Mesothelial cell of epicardium (in vitro differentiated cells): ENCODE measurements at places on chromosomes 11 and 22.

DNA sequence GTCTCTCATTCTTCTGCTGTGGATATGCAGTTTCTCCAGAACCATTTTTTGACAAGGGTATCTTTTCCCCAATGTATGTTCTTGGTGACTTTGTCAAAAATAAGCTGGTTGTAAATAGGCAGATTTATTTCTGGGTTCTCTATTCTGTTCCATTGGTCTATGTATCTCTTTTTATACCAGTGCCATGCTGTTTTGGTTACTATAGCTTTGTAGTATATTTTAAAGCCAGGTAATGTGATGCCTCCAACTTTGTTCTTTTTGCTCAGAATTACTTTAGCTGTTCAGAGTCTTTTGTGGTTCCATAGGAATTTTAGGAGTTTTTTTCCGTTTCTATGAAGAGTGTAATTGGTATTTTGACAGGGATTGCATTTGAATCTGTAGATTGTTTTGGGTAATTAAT is 12.4 kb downstream of the HORMAD2 start:
- no peak for DNase-seq

DNA sequence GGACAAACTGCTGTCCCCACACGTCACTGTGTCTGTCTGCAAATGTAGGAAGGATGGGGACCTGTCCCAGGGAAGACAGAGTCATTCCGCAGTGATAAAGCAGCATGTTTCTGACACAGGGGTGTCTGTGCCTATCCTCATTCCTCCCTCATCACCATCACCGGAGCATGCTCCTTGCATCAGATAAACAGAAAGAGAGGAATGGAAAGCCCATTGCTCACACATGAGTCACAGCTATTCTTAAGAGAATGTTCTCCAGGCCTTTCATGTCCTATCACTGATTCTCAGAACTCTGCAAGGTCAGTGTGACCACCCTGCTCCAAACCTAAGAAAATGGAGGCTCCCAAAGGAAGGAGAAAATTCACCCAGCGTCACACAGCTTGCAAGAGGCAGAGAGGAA is 38.9 kb downstream of the ZNF195 start:
- DNase-seq: no peak

DNA sequence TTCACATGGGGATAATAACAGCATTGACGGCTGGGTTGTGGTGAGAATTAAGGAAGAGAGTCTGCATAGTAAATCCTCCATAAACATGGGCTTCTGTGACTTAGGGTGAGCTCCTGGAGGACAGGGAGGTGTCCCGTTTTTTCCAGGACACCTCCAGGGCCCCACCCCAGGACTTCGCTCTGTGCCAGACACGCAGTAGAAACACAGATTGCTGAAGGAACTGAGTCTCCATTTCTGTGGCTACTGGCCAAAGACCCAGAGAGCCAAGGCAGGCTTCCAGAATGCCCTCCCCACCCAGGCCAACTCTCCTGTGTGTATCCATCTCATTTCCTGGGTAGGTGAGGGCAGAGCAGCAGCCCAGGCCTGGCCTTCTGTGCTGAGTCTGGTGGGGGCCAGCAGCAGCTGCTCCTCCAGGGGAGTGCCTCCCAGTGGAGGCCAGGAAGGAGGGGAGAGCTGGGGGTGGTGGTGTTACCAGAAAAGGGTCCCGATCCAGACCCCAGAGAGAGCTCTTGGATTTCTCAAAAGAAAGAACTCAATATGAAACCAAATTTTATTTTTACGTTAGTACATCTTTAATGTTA is 9.5 kb upstream of the RFPL3 start:
- DNase-seq: no peak

GRCh38 chr11:79182794-79183193 is 258.0 kb downstream of the TENM4 start:
- DNase-seq: no peak

GRCh38 chr22:44024288-44024921 is at the start of gene PARVB:
TSS of gene PARVB (plus strand) at chr22:44024302. CDS start at chr22:44024340, 38 bp downstream.
- peak; percentile 60 for DNase-seq

GRCh38 chr11:23097891-23098290 is 237.6 kb upstream of the CCDC179 start:
- DNase-seq: no peak

DNA sequence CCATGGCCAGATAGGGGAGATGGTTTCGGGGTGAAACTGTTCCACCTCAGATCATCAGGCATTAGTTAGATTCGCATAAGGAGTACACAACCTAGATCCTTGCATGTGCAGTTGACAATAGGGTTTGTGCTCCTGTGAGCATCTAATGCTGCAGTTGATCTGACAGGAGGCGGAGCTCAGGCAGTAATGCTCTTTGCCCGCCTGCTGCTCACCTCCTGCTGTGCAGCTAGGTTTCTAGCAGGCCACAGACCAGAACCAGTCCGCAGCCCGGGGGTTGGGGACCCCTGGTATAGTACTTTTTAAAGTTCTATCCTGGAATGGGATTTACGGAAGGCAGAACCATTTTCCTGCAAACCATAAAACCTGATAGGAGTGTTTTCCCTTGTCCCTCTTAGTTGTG is 54.6 kb downstream of the POLD3 start:
- DNase-seq: no peak

- peak; percentile 78 for DNase-seq
Measured at GRCh38 chr11:45097721-45098493, 48.5 kb upstream of the PRDM11 start.

GRCh38 chr11:120828847-120829246 is 195.1 kb upstream of the TBCEL start:
- no peak for DNase-seq

- DNase-seq: no peak
Measured at GRCh38 chr11:112795142-112795815, 165.9 kb upstream of the NCAM1 start.

- DNase-seq: no peak
Measured at GRCh38 chr11:116678887-116679286, 93.9 kb downstream of the BUD13 start.

- no peak for DNase-seq
Measured at GRCh38 chr22:35425971-35426800, 26.2 kb downstream of the MCM5 start.

DNA sequence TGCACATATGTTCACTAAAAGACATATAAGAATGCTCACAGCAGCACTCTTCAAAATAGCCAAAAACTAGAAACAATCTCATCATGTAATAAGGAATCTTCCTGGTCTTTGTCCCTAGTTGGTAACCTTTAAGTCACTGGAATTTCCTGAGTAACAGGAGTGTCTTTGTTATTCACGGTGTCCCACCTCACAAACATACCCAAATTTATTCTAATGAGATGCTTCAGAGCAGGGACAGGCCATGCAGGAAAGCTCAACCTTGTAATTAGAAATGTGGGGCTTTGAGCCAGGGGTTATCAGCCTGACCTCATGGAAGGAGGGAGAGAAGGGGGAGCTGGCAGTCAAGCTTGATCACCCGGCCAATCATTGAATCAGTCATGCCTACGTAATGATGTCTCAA is 40.3 kb upstream of the NFRKB start:
- no peak for DNase-seq

DNA sequence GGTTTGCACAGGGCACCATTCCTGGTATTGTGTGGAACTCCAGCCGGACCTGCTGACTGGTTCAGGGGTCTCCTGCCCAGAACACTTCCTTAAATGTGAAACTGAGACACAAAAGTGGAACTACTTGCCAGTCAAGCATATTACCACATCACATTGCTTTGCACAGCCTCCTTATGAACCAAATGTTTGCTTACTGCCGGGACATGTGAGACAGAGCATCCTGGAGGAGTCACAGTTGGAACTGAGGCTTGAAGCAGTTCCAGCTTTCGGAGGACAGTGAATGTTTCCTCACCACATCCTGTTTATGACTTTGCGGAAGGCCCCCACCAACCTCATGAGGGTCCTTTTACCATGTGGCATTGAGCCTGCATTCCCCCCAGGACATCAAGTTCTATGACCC is 105.8 kb upstream of the ARHGAP42 start:
- DNase-seq: no peak

DNA sequence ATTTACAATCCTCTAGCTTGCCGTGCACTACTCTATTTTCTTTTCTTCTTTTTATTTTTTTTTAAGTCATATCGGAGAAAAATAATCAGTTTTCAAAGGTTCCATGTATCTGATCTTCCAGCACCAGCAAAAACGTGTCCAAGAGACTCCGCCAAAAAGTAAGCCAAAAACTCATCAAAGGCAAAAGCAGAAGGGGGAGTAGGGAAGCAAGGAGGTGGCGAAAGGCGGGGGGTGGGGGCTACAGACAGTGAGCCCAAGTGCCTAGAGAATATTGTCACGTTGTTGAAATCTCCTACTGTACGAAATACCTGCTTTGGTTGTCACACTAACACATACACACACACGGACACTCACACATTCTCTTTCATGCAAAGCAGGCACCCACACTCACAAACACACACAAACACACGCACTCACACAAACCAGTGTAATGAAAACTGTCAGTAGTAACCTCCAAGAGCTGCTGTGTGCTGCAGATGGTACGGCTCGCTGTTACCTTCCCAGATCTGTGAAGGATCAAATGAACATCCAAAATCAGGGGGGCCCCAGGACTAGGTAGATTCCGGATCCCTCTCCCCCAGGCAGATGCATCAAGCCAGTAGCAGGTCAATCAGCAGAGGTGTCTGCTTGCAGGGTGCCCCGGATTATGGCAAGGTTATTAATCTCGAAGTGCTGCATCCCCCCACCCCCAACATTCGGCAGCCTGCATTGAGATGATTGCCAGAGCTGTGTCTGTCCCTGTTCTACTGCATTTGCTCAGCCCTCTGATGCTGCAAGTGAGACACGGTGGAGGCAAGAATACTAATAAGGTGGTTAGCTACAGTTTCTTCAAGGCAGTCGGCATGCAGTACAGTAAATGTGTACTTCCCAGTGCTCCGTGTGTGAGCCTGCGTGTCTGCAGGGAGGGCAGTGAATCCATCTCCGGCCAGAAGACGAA is at the start of gene LRRC4C:
LRRC4C (minus strand) TSS at position 188 of the 937 bp plus-strand sequence.
- DNase-seq: no peak

GRCh38 chr11:35304900-35305460 is 114.4 kb downstream of the SLC1A2 start:
- DNase-seq: no peak

GRCh38 chr11:4068962-4069361 is 25.6 kb upstream of the RRM1 start:
- no peak for DNase-seq

GRCh38 chr11:46352063-46352841 is 5.0 kb downstream of the DGKZ start:
- peak; percentile 63 for DNase-seq

- DNase-seq: no peak
Measured at GRCh38 chr11:94747146-94747545, 21.0 kb upstream of the AMOTL1 start.

DNA sequence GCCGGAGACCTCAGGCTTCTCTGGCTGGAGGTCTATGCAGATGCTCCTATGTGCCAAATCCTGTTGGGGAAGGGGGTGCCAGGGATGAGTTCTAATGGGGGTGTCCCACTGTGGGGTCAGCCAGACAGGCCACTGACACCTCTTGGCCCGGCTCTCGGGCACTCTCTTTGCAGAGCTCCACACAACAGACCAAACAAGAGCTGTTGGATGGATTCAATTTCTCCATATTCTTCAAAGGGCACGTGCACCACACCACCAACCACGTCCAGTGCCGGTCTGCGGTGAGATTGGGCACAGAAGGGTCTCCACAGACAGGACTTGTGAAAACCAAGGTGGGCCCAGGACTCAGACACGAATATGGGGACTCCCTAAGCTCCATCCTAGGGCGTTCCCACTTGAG is 2.2 kb upstream of the RGL4 start:
- DNase-seq: no peak

GRCh38 chr11:60370811-60371298 is 7.5 kb upstream of the MS4A7 start:
- no peak for DNase-seq

DNA sequence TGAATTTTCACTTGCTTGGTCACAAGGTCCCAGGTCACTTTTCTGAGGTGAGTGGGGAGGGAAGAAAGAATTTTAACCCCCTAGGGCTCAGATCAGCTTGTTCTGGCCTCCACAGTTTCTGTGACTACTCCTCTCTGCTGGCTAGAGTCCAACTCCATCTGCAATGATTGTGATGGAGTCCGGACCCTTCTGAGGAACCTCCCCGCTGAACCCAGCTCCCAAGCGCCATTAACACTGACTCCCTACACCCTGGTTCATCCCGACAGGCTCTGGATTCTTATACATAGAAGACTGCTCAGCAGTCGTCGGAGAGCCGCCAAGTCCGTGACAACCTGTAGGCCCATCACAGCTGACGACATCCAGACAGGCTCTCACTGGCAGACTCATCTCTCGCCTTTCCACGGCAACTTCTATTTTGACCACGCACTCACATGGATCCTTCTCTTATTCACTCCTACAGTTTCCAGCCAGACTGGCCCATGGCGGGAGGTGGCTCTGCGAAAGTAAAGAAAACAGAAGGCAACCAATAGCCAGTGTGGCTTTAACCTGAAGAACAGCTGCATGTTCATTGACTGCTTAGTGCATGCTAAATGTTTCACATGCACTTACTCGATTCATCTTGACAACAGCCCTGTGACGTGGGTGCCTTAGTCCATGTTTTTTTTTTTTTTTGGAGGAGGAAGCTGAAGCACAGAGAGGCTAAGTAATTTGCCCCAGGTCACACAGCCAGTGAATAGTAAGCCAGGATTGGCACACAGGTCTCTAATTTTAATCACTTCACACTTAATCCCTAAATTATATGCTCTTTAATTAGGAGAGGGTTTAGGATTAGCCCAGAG is 68.0 kb upstream of the PRDM11 start:
- no peak for DNase-seq

DNA sequence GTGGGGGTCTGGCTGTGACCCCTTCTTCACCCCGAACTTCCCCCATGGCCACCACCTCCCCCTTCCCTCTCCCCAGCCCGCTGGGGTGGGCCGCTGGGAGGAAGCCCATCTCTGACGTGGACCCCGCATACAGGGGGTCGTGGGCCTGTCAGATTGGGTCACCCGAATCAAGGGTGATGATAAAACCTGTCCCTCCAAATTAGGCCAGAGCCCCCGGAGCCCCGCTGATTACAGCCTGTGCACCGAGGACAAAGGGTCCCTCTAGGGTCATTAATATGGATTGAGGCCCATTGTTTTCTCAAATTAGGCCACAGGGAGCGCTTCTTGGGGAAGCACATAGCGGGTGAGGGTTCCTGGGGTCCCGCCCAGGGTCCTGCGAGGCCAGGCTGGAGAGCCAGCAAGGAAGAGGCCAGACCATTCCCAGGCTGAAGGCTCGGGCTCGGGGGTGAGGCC is 4.9 kb upstream of the LINC01488 start:
- DNase-seq: no peak

DNA sequence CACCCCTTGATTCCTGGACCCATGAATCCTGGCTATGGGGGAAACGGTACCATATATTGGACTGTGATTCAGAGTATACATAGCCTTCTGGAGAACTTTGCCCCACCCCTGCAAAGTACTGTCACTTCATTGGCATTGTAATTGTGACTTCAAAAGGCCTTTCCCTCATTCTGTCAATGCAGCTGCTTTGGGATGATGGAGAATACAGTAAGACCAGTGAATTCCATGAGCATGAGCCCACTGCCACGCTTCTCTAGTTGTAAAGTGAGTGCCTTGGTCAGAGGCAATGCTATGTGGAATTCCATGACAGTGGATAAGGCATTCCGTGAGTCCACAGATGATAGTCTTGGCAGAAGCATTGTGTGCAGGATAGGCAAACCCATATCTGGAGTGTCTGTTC is 25.7 kb upstream of the MSANTD2 start:
- no peak for DNase-seq

GRCh38 chr11:88312628-88313027 is 24.9 kb downstream of the CTSC start:
- no peak for DNase-seq
